ENCODE measurements at places on chromosomes 1 and 21.

- DNase-seq = no peak
These were observed 76.0 kb upstream of the VANGL1 start for GRCh38 chr1:115565791-115566190.

- no peak for DNase-seq
These were observed 164.3 kb upstream of the GREM2 start for GRCh38 chr1:240776237-240776636.

GRCh38 chr1:173337126-173337525, 130.0 kb upstream of the TNFSF4 start:
- DNase-seq = no peak

DNA sequence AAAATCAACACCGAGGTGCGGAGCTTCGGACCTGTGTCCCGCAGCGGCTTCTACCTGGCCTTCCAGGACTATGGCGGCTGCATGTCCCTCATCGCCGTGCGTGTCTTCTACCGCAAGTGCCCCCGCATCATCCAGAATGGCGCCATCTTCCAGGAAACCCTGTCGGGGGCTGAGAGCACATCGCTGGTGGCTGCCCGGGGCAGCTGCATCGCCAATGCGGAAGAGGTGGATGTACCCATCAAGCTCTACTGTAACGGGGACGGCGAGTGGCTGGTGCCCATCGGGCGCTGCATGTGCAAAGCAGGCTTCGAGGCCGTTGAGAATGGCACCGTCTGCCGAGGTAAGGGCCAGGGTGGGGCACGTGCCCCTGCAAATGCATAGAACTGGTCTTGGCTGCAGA, 74.1 kb downstream of the EPHB2 start:
- DNase-seq = no peak

DNA sequence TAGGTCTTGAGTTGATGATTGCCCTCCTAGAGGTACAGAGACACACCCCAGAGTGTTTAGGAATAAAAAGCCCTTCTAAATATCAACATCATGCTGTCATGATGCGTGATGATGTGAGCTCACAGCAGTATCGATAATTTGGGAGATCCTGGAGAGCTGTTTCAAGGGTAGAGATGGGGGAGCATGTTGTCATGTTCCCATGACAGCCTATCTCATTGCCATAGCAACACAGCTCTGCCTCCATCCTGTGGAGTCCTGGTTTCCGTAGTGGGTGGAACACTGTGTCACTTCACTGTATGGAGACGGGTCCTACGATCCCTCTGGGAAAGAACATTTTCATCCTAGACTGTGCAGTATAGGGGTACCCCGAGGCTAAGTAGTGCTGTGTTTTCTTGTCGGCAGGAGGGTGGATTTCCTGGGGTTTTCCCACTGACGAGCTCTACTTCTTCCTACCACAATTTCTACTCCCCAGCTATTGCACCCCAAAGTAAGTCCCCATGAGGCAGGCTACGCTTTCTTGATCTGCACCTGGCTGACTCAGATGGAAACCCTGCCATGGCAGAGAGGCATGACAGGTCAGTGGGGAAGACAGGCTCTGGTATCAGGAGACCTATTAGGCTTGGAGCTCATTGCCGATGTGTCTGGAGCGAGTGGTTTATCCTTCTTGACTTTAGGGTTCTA, 7.2 kb downstream of the KISS1 start:
- DNase-seq = peak; percentile 4

DNA sequence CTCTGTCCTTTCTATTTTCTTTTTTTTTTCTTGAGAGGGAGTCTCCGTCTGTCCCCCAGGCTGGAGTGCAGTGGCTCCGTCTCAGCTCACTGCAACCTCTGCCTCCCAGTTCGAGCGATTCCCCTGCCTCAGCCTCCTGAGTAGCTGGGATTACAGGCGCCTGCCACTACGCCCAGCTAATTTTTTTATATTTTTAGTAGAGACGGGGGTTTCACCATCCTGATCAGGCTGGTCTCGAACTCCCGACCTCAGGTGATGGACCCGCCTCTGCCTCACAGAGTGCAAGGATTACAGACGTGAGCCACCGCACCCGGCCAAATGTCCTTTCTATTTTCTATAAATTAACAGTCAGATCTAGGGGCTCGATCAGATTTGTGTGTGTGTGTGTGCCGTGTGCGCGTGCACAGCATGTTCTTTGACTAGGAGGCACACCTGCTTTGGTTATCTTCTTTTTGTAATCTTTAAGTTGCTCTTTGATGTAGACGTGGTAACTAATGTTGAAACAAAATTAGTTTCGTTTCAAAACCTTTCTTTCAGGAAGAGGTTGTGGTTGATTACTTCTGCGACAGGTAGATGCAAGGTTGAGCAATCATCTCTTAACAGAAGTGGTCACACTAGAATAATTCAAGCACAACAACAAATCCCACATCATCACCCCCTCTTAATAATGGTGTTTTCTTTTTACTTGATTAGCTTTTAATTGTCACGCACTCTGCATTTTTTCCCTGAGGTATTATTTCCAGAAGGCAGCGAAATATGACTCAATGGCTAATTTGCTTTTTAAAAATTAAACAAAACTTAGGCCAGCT, 779 bp upstream of the DEGS1 start:
- no peak for DNase-seq

DNA sequence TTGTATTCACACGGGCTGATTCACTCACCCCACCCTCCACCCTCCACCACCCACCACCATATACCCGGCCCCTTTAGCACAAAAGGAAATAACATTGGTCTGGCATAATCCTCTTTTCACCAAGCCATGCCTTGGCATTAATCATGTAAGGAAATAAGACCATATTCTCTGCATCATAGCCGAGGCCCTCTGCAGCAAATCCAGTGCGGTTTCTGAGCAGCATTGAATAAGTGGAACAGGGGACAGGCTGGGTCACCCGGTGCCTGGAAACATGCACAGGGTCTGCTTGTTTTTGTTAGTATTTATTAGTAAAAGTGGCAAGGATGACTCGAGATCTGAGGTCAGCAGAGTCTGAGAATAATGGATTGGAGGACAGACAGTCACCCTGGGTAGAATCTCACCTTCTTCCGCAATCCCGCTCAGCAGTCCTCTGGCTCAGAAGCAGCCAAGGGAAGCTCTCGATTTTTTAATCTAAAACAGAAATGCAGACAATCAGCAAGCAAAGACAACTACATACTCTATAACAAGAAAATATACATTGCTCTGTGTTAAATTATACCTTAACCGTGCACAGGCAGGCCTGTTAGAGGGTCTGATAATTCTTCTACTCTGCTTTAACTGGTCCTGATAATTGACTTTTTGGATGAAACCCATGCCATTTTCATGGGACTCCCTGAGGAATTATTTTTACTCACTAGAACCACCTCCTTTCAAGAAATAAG, 52.4 kb upstream of the CDC42BPA start:
- DNase-seq = no peak

- no peak for DNase-seq
These were observed 97.6 kb downstream of the PIK3R3 start for GRCh38 chr1:46034601-46035516.

GRCh38 chr1:33322870-33323585, 2.1 kb upstream of the A3GALT2 start:
- DNase-seq = no peak

GRCh38 chr1:63984257-63984929, 210.6 kb downstream of the ROR1 start:
- DNase-seq = no peak

- DNase-seq = peak; percentile 75
These were observed 14.4 kb downstream of the S100A16 start for GRCh38 chr1:153598309-153599172.

- DNase-seq = no peak
These were observed 17.7 kb downstream of the TESK2 start for GRCh38 chr1:45473302-45473701.

DNA sequence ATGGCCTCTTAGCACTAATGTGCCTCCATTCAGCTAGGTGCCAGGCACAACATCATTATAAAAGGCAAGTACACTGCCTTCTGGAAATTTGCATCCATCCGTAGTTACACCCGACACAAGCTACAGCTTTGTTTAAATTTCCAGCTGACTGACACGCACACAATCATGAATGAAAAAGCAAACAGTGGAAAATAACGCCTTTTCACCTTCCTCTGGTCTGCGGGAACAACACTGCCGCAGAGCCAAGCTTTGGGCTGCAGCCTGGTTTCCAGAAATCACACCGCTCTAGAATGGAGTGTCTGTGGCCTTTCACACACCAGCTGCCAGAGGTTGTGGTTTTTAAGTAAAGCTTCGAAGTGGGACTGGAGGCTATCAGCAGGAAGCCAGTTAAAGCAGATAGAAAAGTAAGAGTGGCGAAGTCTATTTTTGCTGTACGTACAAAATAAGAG, 142.8 kb upstream of the COA6 start:
- DNase-seq = peak; percentile 75

DNA sequence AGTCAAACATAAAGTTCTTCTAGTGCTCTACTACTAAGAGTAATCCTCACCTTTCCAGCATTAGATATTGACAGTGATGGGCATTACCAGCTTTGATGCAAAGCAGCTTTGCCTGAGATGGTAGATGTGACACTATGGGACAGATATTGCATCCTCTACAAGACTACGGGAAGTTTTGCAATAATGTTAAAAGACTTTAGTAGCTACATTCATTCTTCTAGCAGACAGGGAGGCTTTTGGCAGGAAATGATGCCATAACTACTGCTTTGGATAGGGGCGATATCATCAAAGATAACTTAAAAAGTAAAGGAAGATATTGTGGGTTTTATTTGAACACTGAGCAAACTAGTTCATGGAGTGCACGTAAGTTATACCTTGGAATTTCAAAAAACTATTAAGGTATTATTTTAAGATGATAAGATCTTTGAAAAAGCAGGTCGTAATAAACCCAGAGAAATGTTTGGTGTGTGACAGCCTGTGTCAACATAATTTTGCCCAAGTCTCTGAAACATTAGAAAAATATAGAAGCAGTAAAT, 368.3 kb upstream of the TMPRSS15 start:
- no peak for DNase-seq

DNA sequence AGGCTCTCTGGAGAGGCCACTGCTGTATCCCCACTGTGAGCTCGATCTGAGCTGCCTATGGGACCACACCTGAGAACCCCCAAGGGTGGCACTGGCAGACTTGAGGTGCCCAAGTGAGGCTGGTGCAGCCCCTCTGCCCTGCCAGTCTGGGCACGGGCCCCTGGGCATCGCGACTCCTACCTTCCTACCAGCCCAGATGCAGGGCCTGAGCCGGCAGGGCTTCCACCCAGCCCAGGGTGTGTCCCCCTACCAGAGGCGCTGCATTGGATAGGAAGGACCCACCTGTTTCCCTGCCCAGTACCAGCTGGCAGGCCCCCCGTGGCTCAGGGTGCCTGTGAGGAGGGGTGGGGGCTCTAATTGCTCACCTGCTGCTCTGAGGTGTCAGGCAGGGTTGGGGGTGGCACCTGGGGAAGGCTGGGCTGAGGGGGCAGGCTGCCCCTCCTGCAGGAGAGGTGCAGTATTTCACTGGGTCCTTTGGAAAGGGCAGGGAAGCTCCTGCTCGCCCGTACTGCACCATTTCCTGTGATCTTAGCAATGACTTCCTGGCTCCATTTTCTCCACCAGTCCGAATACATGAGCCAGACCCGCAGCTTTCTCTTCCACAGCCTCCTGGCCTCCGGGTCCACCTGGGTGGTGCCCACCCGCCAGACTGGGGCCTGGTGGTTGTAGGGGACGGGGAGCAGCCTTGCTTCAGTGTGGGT, 11.8 kb downstream of the TP73 start:
- DNase-seq = peak; percentile 48

DNA sequence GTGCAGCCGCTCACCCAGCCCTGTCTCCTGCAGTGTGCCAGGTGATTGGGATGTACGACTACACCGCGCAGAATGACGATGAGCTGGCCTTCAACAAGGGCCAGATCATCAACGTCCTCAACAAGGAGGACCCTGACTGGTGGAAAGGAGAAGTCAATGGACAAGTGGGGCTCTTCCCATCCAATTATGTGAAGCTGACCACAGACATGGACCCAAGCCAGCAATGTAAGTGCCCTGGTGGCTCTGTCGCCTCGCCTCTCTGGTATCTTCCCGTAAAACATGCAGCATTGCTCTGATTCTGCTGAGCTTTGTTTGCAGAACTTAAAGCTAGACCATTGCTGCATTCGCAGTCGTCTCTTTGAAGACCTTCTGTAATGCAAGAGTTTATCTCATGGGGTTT, 79.2 kb downstream of the ATP5PO start:
- no peak for DNase-seq

DNA sequence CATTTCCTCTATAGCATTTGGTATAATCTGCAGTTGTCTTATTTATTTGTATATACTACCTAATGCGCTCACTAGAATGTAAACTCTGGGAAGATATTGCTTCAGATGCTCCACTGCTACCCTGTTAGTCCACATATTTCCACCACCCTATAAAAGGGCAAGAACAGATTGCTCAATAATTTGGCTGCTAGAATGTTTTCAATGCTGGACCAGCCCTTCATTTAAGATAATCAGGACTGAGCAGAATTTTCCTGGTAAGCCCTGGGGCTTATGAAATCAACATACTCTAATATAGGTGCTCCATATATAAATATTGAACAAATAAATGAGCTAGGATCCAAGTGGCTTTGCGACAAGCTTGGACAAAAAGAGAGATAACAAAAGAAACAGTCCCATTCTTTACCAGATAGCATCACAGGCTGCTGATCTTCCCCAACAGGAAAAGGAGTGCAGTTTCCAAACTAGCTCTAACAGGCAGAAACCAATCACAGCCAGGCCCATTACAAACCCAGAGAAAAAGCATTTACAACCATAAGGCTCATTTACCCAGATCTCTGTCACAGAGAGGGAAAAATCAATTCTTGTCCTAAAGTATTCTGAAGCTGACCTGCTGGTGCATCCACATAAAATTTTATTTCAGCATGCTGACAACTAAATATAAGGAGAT, 8.3 kb downstream of the BCAR3 start:
- DNase-seq = no peak

- no peak for DNase-seq
These were observed 32.2 kb downstream of the POFUT2 start for GRCh38 chr21:45255381-45256020.

GRCh38 chr1:219778793-219779369, 149.5 kb downstream of the SLC30A10 start:
- no peak for DNase-seq

- DNase-seq = no peak
These were observed 61.6 kb downstream of the COL18A1 start for GRCh38 chr21:45466330-45467220.

DNA sequence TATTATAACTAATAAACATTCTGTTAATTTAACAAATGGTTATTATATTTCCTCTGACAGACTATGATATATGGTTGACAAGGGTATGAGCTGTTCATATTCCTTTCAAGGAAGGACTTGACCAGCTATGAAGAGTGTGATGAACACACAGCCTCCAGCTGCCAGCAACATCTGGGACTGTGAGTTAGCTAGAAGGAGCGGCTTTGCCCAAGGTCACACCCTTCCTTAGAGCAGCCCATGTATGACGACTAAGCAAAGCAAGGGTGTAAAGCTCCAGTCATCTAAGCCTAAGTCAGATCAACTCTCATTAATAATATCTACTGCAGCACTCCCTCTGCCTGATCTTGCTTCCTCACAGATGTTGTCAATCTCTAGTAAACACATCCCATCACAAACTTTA, 355.4 kb downstream of the PLPP3 start:
- DNase-seq = no peak

- no peak for DNase-seq
These were observed 1.9 kb upstream of the OR2T34 start for GRCh38 chr1:248576260-248576980.

- peak; percentile 66 for DNase-seq
These were observed 40.5 kb downstream of the EPHB2 start for GRCh38 chr1:22751124-22751531.
